ENCODE measurements at places on chromosomes 1 and 21. TPM values are rescaled to one million over a fixed set of nuclear protein-coding genes. Genes with fewer than 3 reads are reported as not detected.
A peak's percentile ranks its signal among the peaks of the same experiment; 100 is the strongest.

GRCh38 chr1:26978901-26979300 is 14.6 kb upstream of the TRNP1 start:
- DNase-seq = no peak

DNA sequence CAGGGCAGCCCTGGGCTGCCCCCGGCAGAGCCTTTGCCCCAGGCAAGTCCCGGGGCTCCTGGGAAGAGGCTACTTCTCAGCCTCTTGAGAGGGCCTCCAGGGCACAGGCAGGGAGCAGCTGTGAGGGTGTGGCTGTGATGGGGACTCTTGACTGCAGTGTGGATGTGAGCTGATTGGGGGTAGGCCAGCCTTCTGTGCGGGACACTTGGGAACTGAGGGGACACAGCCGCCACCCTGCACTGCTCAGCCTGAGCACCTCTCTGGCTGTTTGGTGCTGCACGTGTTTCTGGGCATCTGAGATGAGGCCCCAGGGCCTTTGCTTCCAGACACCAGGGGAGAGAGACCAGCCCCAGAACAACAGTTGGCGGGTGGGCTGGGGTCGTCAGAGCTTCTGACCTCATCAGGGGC is 62.1 kb downstream of the SKI start:
- DNase-seq = no peak

DNA sequence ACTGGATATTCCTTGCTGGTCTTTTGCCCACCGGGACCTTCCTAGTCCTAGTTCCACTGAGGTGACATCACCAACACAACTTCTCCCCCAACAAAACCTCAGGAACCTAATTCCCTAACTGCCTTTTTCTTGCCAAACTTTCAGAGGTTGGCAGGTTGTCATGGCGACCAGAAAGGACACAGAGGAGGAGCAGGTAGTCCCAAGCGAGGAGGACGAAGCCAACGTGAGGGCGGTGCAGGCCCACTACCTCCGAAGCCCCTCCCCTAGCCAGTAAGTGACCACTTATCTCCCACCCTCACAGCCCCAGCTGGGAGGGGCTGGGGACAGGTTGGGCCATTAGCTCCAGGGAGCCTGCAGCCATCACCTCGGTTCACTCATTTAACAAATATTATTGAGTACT is 815 bp downstream of the STYXL2 start:
- no peak for DNase-seq

GRCh38 chr1:99964806-99965205 is 5.0 kb upstream of the SLC35A3 start:
- no peak for DNase-seq

- DNase-seq = no peak
Observed at GRCh38 chr1:226201029-226201593, 14.6 kb upstream of the ACBD3 start.

DNA sequence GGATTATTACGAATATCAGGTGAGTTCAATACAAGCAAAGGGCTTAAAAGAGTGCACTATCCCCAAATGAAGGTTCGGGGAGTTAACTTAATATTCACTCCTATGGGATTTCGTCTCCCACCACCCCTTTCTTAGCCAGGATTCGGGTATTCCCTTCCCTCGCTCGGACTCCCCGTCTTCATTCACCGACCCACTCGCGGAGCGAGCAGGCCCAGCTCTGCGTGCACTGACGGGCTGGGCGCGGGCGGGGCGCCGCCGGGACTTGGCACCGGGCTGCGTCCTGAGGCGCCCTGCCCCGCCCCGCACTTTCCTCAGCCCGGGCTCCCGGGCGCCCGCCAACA is 7.7 kb upstream of the MPZL1 start:
- DNase-seq = no peak

GRCh38 chr1:98478121-98478520 is 183.4 kb upstream of the SNX7 start:
- no peak for DNase-seq

GRCh38 chr1:69524015-69524414 is 43.7 kb upstream of the LRRC7 start:
- DNase-seq = no peak

DNA sequence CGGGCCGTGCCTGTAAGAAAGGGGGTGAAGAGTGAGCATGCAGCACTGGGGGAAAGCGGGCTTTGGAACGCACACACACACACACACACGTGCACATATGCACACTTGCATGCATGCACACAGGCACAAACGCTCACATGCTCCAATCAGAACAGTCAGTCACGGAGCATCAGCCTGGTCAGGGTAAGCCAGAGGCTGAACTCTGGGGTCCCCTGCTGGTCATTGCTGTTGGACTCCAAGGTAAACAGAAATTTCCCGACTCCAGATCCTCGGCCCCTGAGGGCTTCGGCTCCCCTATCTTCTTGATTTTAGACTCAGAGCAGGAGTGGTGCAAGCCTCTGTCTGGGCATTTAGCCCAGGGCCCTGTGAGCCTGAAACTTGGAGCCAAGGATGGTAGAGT is 54.2 kb downstream of the SYT2 start:
- no peak for DNase-seq

DNA sequence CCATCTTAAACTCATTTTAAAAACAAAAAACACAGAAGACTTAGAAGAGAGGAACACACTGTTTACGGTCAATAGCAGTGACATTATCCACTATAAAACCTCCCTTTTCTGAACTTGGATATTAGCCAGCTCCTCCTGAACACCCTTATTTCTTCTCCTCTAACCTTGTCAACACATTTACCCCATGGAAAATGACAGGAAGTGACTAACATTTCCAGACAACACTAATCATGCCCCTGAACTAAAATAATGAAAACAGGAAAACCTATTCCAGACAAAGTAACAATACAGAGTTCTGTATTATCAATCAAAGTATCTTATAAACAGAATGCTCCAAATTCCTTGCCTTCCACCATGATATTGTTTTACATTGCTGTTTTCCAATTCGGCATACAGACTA is 45.3 kb downstream of the PALMD start:
- DNase-seq = no peak

- no peak for DNase-seq
Observed at GRCh38 chr1:2202843-2203601, 8.4 kb upstream of the FAAP20 start.

GRCh38 chr1:93739472-93739871 is 57.8 kb upstream of the BCAR3 start:
- DNase-seq = no peak

DNA sequence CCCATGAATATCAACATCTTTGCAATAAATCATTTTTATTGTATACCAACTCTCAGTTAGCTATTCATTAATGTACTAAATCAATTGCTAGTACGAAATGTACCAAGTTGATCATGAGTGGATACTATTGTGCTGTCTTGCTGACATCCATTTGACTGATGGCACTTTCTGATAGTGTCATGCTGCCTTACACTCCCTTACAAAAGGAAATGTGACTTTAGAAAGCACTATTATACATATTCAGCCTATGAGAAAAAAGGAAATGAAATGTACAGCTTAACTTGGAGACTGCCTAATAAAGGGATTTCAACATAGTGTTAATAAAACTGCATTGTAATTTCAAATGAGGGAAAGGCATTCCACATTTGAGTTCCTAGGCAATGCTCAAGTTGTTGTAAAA is 52.2 kb downstream of the PLA2G4A start:
- no peak for DNase-seq

- DNase-seq = no peak
Observed at GRCh38 chr1:198929111-198929604, 290.3 kb downstream of the PTPRC start.

GRCh38 chr1:240965581-240966091 is 353.7 kb upstream of the GREM2 start:
- DNase-seq = no peak

GRCh38 chr1:21232044-21232443 is 55.3 kb upstream of the EIF4G3 start:
- no peak for DNase-seq

- no peak for DNase-seq
Observed at GRCh38 chr1:57741521-57741920, 317.7 kb upstream of the DAB1 start.

DNA sequence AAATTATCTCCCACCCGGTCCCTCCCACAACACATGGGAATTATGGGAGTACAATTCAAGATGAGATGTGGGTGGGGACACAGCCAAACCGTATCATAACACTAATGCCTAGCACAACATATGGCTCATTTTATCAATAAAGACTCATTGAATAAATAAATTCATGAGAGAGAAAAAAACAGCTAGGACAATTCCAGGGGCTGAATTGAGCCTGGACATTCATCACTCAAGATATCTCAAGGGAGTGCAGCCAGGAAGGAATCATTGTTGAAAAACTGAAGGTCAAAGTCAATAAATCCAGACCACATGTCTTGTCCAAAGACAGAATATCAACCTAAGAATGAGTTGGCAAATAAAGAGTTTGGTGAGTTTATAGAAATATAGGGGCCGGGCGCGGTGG is 644.1 kb downstream of the PLPP3 start:
- DNase-seq = no peak

DNA sequence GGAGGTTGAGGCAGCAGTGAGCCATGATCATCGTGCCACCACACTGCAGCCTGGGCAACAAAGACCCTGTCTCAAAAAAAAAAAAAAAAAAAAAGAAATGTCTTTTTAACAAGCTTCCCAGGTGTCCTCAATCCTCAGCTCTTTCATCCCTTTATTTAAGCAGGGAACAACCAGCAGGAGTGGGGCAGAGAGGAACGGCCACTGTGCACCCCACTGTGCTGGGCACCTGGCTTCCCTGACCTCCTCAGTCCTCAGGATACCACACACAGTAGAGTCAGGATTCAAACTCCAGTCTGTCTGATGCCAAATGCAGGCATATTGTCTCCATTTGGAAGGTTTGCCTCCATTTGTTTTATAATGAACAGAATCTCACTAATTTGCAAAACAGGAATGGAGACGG is 19.8 kb upstream of the PTAFR start:
- DNase-seq = no peak

DNA sequence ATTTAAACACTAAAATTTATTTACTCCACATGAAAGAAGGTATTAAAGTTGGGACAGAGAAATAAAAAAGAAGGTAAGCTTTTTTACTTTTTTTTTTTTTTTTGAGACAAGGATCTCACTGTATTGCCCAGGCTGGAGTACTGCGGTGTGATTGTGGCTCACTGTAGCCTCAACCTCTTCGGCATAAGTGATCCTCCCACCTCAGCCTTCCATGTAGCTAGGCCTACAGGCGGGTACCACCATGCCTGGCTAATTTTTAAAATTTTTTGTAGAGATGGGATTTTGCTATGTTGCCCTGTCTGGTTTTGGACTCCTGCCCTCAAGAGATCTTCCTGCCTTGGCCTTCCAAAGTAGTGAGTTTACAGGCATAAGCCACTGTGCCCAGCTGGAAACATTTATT is 106.6 kb downstream of the ITSN1 start:
- no peak for DNase-seq

GRCh38 chr1:210143465-210144062 is 89.0 kb upstream of the SERTAD4 start:
- peak; percentile 62 for DNase-seq

GRCh38 chr1:205069371-205070125 is 14.7 kb downstream of the TMEM81 start:
- no peak for DNase-seq

GRCh38 chr1:38867208-38867607 is 5.9 kb downstream of the MYCBP start:
- no peak for DNase-seq

DNA sequence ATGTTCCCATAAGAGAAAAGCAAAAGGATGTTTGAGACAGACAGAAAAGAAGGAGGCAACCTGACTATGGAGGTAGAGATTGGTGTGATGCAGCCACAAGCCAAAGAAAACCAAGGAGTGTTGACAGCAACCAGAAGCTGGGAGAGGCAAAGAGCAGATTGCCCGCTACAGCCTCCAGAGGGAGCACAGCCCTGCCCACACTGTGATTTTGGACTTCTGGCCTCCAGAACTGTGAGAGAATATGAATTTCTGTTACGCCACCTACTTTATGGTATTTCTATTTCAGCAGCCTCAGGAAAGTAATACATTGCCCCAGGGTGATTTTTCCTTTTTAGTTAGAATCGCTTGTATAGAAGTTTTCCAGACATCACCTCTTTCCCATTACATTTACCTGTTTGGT is 28.4 kb downstream of the SLAMF6 start:
- no peak for DNase-seq

DNA sequence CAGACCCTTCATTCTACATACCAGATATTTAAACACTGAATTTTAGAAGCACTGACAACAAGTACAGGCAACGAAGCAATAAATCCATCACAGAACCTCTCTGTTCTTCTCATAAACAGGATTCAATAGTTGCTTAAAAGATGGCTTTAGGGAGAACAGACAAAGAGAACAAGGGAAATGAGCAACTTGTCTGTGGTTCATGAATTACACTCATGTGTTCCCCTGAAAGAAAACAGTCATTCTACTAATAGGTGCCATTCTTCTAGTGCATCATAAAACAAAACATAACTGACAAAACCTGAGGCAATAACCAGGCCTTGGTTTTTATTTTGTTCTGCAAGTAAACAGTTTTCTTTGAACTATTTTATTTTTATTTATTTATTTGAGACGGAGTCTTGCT is 6.8 kb downstream of the GNL2 start:
- DNase-seq = no peak

DNA sequence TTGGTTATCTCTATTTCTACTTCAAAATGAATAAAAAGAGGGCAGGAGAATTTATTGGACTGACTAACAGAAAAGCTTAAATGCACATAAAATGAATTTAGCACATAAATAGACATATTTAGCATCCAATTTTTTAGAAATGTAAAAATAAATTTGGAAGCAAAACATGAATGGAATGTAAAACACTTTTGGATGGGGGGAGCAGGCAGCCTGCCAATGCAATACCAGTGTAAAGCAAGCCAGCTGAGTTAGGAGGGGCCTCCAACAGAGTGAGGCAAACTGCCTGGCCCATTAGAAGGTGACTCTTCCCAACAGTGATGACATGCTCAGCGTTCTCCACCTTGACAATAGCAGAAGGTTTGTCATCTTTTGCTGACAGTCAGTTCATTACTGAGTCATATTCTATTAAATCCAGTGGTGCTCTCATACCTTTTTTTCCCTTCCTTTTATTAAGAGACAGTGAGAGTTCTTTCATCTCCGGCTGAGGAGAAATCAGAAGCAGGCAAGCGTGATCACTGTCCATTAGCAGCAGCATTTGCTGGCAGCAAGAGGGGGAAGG is 19.5 kb upstream of the EXO1 start:
- DNase-seq = no peak

DNA sequence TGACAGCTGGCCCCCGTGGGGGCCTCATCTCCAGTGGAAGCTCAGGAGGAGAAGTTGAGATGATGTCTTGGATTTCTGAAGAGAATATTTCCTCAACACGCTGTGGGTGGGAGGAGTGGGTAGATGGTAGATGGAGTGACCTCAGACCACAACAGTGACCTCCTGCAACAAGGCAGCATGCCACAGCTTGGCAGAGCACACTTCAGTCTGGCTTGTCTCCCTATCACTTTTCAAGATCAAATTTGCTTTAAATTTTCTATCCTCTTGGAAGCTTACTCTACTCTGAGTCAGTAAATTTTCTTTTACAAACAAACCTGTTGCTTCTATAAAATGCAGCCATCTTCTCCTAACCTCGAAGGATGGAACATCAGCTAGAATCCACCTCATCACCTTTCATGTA is 59.7 kb downstream of the NTPCR start:
- no peak for DNase-seq

Gene KCNJ6
- total RNA-seq = not detected

Gene LMOD1
- not detected for total RNA-seq

Gene S100A9
- 1.4 TPM for total RNA-seq

Gene CEP104
- 26.9 TPM for total RNA-seq

Gene VCAM1
- total RNA-seq = 0.36 TPM

Gene FAM72B
- total RNA-seq = 36.7 TPM

Gene TNFRSF9
- 66.8 TPM for total RNA-seq

Gene GJA9
- not detected for total RNA-seq

Gene CHI3L1
- total RNA-seq = not detected

Gene SELP
- total RNA-seq = 2.0 TPM

Gene RPE65
- not detected for total RNA-seq
